KG1 (cell line): ENCODE measurements at places on chromosomes 11 and 22.

DNA sequence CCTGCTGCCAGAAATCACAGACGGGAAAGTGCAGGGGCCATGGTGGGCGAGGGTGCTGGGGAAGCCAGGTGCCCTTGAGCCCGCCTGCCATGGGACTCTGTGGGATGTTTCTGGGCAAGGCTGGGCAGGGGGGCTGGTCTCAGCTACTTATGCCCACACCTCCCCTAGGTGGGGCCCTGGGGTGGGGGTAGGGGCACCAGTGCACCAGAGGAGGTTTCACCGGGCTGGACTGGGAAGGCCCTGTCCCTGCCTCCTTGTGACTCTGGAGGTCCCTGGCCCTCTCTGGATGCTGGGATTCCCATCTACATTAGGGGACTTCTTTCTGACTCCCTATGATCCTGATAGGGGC is 75.2 kb upstream of the WNT11 start:
- DNase-seq: no peak

DNA sequence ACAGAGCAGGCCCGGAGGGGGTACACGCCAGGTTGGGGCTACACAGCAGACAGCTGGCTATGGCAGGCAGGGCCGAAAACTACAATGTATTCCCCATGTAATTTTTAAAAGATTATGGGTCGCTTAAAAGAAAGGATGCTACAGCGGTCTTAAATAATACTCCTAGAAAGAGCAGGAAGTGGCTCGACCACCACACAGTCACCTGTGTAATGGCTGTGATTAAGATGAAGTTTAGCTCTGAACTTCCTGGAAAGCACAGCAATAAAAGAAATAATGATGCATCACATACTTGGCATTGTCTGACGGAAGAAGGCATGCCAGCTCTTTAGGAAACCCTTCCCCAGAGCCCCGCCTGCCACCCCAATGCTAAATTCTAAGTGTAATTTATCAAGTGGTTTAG is 32.6 kb downstream of the WNT11 start:
- DNase-seq: no peak

GRCh38 chr11:3942160-3942955 is 86.9 kb downstream of the STIM1 start:
- DNase-seq: no peak

- DNase-seq: no peak
These were observed 12.4 kb upstream of the DAGLA start for GRCh38 chr11:61667684-61668305.

DNA sequence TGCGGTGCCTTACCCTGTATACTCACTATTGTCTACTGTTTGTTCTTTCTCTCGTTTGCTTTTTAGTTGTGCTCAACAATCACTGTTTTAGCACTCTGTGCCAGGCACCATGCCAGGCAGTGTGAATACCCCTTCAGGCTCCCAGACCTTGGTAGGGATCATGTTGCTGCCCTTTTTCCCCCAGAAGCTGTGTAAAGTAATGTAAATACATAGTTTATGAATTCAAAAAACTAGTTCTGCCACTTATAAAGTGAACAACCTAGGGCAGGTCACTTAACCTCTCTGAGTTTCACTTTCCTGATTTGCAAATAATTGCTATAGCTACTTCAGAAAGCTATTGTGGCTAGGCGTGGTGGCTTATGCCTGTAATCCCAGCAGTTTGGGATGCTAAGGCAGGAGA is 81.0 kb upstream of the CTSC start:
- DNase-seq: no peak

- no peak for DNase-seq
These were observed 205.6 kb downstream of the ADAMTS15 start for GRCh38 chr11:130653838-130654636.

- no peak for DNase-seq
These were observed 103.5 kb downstream of the ARHGAP8 start for GRCh38 chr22:44855855-44856254.

DNA sequence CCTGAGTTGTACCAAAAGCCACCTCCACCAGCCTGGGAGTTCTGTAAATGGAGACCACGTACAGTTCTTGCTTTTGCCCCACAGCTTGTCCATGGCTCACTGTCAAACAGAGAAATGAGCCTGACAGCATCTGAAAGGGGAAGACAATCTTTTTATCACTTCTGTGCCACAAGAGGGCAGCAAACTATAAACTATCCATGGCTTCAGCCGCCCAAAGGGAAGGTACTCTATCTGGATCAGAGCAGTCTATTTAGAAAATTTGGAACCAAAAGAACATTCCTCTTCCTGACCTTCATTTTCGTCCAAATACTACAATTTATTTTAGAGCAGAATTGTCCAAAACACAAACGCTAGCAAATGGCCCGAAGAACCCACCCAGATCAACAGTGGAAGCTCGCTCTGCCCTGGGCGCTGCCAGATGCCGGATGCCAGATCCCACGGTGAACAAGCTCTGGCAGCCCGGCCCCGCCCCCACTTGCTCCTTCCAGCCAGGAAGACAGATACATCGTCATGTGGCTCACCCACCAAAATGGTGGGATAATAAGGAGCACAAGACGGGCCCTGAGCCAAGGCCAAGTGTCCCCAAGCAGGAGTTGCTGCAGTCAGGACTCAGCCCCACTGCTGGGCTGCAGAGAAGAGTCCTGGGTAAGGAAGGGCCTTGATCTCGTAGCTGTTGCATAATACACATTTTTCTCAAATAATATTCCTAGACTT is 23.9 kb upstream of the SCGB1A1 start:
- peak; percentile 69 for DNase-seq

DNA sequence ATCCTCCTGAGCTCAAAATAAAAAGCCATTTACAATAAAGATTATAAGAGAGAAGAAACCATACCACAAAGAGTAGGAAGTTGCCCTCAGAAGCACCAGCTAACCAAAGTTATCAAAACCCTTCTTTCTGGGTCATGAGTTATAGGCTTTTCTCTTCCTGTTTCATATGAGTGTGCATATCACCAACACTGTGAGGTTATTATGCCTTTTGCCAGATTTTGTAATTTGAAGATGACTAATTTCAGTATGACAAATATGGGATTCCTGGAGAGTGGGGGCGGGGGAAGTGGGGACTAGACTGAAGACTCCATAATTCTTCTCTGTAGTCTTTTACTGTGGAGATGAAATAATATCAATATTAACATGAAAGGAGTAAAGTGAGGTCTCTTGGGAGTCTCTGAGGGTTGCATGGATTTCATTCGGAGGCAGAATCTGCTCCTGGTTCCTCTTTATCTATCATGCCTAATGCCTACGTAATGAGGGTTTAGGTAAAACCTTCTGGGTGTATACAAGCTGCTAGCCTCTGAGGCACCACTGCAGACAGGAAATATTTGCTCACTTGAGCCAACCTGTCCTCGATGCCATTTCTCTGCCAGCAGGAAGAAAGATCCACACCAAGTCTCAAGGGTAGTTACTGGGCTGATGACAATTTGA is 2.1 kb downstream of the LPXN start:
- DNase-seq: peak; percentile 58

GRCh38 chr11:75814363-75814676 is 690 bp upstream of the UVRAG start:
- no peak for DNase-seq

- DNase-seq: no peak
These were observed 12.5 kb downstream of the USH1C start for GRCh38 chr11:17531636-17532113.

DNA sequence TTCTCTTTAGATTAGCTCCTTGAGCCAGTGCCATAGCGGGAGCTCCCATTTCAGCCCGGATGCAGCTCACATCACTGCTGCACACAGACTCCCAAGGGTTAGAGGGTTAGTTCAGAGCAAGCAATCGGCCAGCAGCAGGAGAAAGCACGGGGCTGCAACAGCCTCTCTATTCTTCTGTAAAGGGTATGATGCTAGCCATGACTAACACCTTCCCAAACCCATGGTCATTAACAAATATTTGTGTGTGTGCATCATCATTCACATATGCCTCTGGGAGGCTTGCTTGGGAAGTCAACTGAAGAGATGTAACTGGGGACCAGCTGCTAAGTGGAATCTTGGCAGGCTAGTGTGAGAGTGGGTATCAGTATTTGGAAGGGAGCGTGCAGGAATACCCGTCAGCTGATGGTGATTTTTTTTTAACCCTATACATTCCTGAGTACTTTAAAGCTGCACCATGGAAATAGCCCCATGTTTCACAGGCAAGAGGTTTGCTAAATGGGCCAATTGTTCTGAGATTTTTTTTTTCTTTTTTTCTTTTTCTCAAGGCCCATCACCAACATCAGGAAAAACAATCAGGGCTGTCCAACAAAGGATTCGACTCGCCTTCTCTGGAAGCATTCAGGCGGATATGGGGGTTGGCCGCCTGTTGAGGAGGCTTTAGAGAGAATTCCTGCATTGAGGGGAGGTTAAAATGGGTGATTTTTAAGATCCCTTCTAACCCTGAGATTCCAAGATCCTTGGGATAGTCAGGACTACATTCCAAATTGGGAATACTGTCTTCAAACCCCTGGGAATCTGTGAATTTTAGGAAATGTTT is 33.2 kb upstream of the CCDC89 start:
- DNase-seq: no peak

DNA sequence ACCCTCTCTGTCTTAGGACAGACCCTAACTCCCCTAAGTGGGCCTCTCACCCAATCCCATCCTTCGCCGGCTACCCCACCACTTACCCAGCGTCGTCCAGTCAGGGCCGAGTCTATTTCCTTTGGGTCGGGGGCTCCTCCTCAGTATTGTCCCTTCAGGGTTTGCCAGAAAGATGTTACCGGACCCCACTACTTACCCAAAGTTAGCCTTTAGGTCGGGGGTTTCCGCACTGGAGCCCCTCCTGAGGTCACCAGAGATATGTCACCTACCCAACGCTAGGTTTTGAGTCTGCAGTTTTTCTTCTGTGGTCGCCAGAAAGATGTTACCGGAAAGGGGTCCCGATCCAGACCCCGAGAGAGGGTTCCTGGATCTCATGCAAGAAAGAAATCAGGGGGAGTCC is 17.9 kb upstream of the B4GALNT4 start:
- no peak for DNase-seq

GRCh38 chr22:46213052-46213451 is 37.0 kb downstream of the CDPF1 start:
- DNase-seq: no peak

GRCh38 chr11:1255151-1255550 is 32.3 kb downstream of the MUC5B start:
- no peak for DNase-seq

DNA sequence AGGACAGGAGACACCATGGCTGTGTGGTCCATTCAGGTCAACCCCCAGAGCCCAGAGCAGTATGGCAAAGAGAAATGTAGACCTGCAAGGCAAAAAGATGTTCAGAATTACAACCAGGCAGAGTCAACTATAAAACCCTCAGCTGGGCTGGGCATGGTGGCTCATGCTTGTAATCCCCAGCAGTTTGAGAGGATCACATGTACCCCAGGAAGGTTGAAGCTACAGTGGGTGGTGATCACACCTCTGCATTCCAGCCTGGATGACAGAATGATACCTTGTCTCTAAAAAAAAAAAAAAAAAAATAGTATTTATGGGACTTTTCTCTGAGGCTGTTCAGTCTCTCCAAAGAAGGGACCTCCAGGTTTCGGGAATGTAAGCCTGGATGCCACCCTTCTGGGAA is 18.4 kb upstream of the LDHA start:
- no peak for DNase-seq
